ENCODE measurements at places on chromosomes 4 and X.

DNA sequence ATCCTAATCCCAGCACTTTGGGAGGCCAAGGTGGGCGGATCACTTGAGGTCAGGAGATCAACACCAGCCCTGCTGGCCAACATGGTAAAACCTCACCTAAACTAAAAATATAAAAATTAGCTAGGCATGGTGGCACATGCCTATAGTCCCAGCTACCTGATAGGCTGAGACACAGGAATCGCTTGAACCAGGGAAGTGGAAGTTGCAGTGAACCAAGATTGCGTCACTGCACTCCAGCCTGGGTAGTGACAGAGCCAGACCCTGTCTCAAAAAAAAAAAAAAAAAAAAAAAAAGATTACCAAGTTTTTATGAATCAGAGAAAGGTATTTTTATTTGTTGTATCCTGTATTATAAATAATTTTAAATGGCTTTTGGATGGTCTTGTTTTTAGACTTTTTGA lies 15.1 kb downstream of the TRAPPC11 start:
- no peak for DNase-seq

DNA sequence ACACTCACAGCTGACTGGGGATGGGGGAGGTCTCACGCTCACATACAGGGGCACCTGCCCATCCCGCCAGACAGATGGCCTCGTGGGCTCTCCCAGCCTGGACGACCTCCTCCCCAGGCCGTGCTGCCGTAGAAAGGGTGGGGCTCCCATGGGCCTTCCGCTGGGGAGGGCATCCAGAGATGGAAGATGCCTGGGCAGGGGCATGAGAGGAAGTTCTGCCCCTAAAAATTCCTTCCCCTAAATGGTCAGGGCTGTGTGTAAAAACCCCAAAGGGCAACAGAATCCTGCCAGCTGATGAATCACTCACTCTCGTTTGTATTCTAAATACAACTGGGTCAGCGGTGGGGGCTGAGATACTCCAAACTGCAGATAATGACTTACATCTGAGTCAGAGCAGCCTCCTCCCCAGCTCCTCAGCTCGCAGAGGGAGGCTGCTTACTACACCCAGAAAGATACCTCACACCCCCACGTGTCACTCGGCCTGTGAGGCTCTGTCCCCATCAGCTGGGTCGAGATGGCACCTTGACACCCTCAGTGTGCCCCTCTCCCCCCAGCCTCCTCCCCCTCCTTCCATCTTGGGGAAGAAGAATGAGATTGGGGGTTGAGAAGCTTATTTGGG lies 10.1 kb downstream of the WDR1 start:
- DNase-seq = peak; percentile 88

GRCh38 chr4:52874948-52875347 lies 12.8 kb downstream of the RASL11B start:
- DNase-seq = no peak

- no peak for DNase-seq
Observed at GRCh38 chrX:67044029-67044653, 405.3 kb upstream of the EDA2R start.

GRCh38 chr4:119632216-119632615 lies 3.6 kb upstream of the PDE5A start:
- no peak for DNase-seq

DNA sequence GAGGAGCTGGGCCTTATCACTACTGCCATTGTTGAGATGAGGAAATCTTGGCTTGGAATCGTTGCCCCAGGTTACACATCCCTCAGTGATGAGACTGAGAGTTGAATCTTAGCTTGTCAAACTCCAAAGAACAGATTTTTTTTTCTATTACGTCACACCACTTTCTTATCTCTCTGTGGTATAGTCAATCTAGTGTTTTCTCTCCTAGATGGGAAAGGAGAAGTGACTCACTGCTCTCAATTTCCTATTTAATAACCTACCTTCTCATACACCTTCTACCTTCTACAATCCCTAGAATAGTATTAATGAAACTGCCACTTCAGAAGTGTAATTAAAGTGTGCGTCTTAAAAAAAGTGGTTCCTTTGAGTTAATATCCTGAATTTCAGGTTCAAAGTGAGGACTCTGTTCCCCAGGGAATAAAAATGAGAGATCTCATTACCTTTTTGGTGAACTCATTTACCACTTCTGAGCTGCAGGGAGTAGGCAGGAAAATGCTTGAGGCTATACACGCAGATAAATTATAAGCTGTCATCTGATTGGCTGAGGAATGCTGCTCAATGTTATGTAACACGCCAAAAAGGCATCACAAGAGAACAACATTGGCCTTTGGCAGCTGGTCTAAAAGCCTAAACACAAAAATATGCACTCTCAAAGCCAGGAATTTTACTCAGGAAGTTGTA lies 59.3 kb downstream of the MAD2L1 start:
- DNase-seq = peak; percentile 69
